ENCODE measurements at places on chromosomes 5 and 9.
A peak's percentile ranks its signal among the peaks of the same experiment; 100 is the strongest.

DNA sequence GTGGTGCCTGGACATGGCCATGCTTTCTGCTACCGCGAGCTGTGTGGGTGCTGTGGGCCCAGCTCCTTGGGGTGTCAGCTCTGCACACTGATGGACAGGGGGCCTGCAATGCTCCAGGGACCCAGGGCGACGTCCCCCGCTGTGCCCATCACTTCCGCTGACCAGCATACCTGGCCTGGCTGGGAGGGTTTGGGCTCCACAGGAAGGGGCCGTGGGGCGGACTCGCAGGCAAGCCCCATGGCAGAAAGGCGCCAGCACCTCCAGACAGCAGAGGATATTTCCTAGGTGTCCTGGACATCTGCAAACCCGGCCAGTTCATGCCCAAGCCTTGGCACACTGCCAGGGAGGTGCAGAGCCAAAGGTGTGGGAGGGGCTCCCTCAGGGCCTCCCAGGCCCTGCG lies 295.8 kb upstream of the IRX4 start:
- no peak for DNase-seq

DNA sequence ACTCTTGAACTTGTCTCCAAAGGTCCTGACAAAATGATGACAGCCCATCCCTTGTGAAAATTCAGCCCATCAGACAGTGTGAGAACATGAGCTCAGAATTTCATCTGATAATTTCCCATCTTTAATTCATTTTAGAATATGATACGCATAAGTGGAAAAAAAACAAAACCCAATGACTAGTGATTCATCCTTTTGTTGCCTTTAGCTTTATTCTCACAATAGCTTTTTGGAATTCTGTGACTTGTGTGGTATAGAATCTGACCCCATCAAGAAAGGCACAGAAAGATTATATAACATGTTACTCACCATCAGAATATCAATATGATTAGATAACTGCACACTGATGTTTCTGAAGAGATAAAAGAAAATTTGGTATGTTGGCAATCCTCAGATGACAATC lies 16.1 kb upstream of the TMED7 start:
- DNase-seq = no peak

- DNase-seq = no peak
These were observed 157.3 kb downstream of the CYLC2 start for GRCh38 chr9:103152473-103152872.

DNA sequence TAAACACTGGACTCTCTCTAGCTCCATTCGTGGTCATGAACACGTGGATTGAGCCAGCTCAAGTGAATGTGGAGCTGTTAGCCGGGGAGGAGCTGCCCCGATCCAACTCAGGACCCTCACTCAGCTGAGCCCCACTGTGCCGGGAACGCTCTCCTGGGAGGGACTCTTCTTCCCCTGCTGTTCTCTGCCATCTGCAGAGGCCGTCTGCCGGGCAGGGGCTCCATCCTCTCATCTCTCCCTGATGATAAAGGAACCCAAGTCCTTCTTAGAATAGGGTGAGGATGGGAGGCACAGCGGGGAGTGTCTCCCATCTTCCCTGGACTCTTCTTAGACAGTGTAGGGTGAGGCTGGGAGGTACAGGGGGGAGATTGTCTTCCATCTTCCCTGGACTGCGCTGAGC lies 120.5 kb upstream of the IRX4 start:
- DNase-seq = no peak

DNA sequence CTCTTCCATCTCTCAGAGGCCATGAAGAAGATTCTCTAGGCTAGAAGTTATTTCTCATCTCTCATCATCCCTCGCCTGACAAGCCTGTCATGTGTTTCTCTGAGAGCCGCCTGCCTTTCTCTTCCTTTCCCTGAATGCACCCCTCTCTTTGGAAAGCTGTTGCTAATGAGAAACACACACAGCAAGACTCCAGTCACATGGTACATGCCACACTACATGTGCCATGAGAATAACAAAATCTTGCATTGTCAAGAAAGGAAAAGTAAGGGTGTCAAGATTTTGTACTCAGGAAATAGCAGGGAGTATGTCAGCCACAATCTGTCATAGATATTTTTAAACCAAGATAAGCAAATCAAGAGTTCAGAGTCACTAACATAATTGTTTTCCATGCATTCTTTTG lies 8.9 kb downstream of the AGXT2 start:
- no peak for DNase-seq

- no peak for DNase-seq
These were observed 3.4 kb downstream of the LMNB1 start for GRCh38 chr5:126780165-126780827.

- DNase-seq = no peak
These were observed at the start of gene F2R for GRCh38 chr5:76715736-76716455. F2R (plus strand) TSS chr5:76716126; CDS start chr5:76716308, 182 bp downstream.

GRCh38 chr5:173155912-173156311 lies 11.6 kb downstream of the BNIP1 start:
- no peak for DNase-seq

DNA sequence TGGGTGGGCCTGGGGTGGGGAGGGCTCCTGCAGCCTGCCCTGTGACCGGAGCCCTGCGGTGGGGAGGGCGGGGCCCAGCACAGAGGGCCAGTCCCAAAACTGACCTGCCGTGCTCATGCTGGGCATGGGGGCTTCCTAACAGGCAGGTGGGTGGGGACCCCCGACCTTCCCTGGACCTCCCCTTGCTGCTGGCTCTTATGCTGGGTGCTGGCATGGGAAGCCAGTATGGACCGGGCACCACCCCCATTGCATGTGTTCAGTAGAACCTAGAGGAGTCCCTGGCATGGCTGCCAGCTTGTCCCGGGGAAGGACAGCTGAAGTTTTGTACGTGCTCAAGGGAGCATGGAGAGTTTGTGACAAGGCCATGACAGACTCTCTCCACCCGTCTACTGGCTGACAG lies 37.1 kb downstream of the WNK2 start:
- no peak for DNase-seq

DNA sequence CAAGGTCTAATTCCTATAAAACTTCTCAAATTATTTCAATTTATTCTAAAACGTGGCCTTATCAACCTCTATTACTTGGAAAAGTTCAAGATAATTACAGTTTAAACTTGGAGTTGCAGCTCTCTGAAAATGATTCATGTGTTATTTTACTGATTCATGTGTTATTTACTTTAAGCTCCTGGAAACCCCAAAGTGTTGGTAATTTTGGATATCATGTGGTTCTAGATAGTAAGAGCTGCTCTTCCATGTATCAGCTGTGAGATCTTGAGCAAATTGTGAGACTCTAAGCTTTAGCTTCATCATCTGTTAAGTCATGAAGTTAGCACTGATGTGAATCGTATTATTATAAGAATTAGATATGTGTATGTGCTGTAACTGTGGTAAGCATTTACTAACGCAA lies 749.2 kb downstream of the TLE4 start:
- DNase-seq = no peak

DNA sequence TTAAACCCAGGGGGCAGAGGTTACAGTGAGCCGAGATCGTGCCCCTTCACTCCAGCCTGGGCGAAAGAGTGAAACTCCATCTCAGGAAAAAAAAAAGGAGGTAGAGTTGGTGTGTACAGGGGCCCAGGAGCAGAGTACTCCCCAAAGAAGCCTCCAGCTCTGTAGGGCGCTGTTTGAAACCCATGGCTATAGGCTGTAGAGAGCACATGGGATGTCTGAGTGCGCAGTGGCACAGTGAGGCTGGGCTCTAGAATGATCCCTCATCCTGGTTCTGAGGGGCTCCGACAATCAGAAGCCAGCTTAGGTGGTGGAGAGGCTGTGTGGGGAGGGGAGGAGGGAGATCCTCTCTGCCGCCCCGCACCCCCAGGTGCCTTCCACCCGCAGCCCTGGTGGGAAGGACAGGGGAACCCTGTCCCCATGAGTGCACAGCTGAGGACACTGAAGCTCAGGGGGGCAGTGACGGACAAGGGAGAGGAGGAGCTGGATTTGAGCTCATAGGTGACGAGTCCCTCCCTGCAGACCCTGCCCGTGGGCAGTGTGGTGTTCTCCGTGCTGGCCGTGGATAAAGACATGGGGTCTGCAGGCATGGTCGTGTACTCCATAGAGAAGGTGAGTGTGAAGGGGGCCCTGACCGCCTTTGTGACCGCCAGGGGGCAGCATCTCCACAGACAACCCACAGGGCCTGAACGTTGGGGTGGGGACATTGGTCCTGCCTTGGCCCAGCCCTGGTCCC lies 24.6 kb downstream of the CDHR2 start:
- DNase-seq = peak; percentile 46

GRCh38 chr9:7258688-7259396 lies 501.1 kb downstream of the KDM4C start:
- DNase-seq = no peak

DNA sequence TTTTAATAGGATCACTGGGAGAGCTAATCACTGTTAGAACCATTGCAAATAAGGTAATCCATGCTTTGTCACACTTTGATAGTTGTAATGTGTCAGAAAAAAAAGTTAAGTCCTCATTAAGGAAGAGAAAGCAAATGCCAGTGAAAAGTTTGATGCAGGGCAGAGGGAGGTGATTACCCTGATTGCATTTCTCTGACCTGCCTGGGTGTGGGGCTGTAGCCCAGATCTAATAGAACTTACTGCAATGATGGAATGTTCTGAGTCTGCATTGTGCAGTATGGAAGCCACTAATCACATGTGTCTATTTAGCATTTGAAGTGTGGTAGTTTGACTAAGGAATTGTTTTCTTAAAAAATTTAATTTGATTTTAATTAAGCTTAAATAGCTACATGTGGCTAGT lies 202.7 kb downstream of the ATP10B start:
- no peak for DNase-seq

GRCh38 chr9:33128570-33128969 lies 38.6 kb downstream of the B4GALT1 start:
- no peak for DNase-seq

- no peak for DNase-seq
These were observed 135.3 kb downstream of the HOMER1 start for GRCh38 chr5:79378510-79379186.

DNA sequence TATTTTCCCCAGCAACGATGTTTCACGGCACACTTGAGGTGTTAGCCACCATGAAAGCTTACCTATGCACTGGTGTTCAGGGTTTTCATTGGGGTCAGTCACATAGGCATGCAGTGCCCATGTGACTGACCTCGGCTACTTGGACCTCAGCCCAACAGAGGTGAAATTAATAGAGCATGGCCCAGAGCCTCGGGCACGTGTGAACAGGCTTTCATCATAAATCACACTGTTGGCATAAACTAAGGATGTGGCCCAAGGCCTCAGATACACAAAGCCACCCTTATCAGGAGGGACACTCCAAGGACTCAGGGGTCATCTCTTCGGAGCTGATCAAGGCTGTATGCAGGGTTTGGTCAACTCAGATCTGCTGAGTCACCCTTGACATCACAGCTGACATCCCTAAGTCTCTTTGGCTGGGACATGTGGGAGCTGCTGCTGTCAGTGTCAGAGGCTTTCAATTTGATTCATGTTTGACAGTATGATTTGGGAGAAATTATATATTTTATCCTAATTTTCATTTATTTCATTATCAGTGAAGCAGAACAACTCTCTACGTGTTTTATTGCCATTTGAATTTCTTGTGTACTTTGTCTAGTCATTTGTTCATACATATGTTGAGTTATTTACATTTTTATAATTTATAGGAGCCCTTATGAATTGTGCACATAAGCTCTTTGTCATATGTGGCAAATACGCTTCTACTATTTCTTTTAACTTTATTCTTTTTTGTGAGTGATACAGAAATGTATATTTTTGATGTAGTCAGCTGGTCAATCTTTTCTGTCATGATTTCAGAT lies 59.7 kb upstream of the ANKRD33B start:
- DNase-seq = no peak

DNA sequence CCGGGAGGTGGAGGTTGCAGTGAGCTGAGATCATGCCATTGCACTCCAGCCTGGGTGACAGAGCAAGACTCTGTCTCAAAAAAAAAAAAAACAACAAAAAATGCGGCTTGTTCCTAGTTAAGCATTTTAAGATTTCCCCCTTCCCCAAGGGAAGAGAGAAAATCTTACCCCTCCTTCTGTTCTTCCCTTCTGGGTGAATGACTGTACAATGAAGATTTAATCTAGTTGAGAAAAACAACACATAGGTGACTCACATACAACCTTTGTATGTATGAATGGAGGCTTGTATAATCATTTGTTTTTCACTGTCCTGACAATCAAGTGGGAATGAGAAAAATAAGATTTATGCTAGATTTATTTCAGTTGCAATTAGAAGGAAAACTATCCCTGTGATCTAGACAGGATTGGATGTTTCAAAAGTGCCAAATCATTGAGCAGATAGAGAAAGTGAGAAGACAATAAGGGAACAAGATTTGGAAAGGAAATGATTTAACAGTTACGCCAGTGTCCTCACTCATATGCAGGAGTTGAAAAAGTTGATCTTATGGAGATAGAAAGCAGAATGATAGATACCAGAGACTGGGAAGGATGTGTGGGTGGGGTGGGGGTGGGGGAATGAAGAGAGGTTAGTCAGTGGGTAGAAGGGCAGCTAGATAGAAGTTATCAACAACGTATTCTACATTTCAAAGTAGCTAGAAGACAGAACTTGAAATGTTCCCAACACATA lies 16.7 kb downstream of the GDA start:
- DNase-seq = no peak

GRCh38 chr5:32850817-32851496 lies 139.8 kb downstream of the NPR3 start:
- no peak for DNase-seq

GRCh38 chr5:151961557-151961956 lies 36.9 kb upstream of the GLRA1 start:
- no peak for DNase-seq

DNA sequence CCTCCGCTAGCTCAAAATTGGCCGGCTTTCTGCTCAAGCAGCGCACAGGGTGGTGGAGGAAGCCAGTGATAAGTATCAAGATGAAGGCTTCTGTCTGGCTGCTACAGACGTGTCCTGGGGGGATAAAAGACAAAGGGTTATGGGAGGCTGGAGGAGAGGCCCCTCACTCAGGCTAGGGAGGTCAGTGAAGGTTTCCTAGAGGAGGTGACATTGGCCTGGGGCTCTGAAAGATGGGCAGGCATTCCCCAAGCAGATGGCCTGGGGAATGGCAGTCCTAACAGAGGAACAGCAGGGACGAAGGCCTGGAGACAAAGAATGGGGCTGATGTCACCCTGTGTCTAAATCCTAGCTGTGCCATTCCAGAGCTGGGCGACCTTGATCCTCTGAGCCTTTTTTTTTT lies 32.3 kb downstream of the OLFML2A start:
- no peak for DNase-seq

DNA sequence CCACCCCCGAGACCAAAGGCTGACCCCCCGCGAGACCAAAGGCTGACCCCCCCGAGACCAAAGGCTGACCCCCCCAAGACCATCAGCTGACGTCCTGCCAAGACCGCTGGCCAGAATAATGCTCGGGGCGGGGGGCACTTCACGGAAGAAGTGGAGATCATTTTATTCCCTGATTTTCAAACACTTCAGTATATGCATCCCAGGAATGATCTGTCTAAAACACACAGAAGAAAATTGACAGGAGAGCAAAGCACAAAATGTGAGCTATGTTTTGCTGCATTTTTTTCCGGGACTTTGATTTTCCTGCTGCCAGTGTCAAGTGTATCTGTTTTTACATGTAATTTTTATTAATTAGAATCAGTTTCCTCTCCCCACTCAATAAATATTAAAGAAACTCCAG lies 67.1 kb downstream of the ADAMTS2 start:
- no peak for DNase-seq

GRCh38 chr9:110536822-110537221 lies 42.7 kb downstream of the SVEP1 start:
- DNase-seq = no peak

Measured in stimulated activated CD8-positive, alpha-beta memory T cell treated with anti-CD3 and anti-CD28 coated beads, Interleukin-7, amount 100 ng/mL, for 48 hours (primary cell).